ENCODE measurements at places on chromosomes 1 and 21. TPM values are rescaled to one million over a fixed set of nuclear protein-coding genes. Genes with fewer than 3 reads are reported as not detected.

SPRR4 gene
- not detected for total RNA-seq

FMO5 gene
- 1.2 TPM for total RNA-seq

XCL1 gene
- total RNA-seq = not detected

AADACL3 gene
- total RNA-seq = not detected

HSD3B2 gene
- not detected for total RNA-seq

MCOLN3 gene
- total RNA-seq = not detected

VANGL2 gene
- 3.0 TPM for total RNA-seq

ALPL gene
- total RNA-seq = 0.98 TPM

HES3 gene
- total RNA-seq = not detected

SMPDL3B gene
- 0.68 TPM for total RNA-seq

TMEM269 gene
- not detected for total RNA-seq

RBP7 gene
- 9.2 TPM for total RNA-seq

PCBP3 gene
- 4.0 TPM for total RNA-seq

POU3F1 gene
- not detected for total RNA-seq

MTARC2 gene
- total RNA-seq = not detected

OR2M3 gene
- not detected for total RNA-seq

TYW3 gene
- total RNA-seq = 25.2 TPM

LDLRAD1 gene
- total RNA-seq = not detected

C1orf185 gene
- total RNA-seq = not detected

TLR5 gene
- 1.2 TPM for total RNA-seq

BLACAT1 gene
- 1.8 TPM for total RNA-seq

OR2L3 gene
- total RNA-seq = not detected

TMEM81 gene
- total RNA-seq = 2.4 TPM

DENND2C gene
- total RNA-seq = 0.49 TPM

ROR1 gene
- not detected for total RNA-seq

CFHR1 gene
- total RNA-seq = not detected

PEF1 gene
- total RNA-seq = 77.7 TPM

OR2M5 gene
- not detected for total RNA-seq

FOXO6 gene
- total RNA-seq = 1.5 TPM

PTPRC gene
- total RNA-seq = not detected

PARS2 gene
- total RNA-seq = 10.0 TPM

ZNF648 gene
- not detected for total RNA-seq

LCE1A gene
- total RNA-seq = not detected

SERPINC1 gene
- not detected for total RNA-seq

KRTAP7-1 gene
- not detected for total RNA-seq

ANGEL2 gene
- 47.8 TPM for total RNA-seq

KLF17 gene
- not detected for total RNA-seq

KRTAP10-7 gene
- total RNA-seq = not detected

MRPS15 gene
- 120 TPM for total RNA-seq

PAPPA2 gene
- total RNA-seq = not detected

SON gene
- 90.8 TPM for total RNA-seq

PM20D1 gene
- not detected for total RNA-seq

ALX3 gene
- total RNA-seq = not detected

TMPRSS15 gene
- total RNA-seq = 5.7 TPM

FAM72D gene
- 12.6 TPM for total RNA-seq

IL20 gene
- not detected for total RNA-seq

FAM72C gene
- 4.1 TPM for total RNA-seq

HEYL gene
- 1.2 TPM for total RNA-seq

Measured in G401 (cell line).